ENCODE measurements at places on chromosomes 5 and 9.

DNA sequence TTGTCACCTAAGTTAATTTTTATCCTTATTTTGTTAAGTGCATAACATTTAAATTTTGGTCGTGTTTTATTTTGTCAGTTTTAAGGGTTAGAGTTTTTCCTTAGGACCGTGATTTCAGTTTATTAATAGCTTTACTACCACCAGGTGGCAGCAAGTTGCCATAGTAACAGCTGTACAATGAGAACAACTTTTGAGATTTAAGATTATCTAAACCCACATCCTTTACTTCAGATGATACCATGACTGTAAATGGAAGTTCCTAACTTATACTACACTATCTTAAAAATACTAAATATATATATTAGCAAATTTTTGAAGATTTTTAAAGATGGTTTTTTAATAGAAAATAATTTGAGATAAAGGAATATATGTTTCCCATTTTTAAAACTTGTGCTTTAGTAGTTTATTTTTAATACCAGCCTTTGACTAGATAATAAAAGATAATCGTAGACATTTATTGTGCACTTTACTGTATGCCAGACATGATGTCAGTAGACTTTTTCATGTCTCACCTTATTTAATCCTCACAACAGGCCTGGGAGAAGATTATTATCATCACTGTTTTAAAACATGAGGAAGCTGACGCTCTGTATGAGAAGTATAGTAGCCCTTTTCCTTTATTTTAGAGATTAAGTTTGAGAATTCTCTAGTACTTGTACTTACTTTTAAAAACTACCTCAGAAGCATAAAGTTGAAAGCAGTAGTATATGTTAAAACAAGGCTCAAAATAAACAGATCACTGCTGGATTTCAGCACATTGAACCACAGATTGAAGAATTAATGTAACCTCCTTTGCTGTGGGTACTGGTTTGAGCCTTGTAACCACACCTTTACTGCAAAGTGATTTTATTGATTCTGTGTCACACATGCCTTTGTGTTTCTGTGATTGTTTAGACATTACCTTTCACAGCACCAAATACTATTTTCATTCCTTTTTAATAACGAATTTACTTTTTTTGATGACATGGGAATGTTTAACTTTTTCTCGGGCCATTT, 27.5 kb downstream of the SREK1 start:
- peak; percentile 83 for DNase-seq

GRCh38 chr9:96660692-96661248, 5.7 kb upstream of the PRXL2C start:
- DNase-seq, result no peak

DNA sequence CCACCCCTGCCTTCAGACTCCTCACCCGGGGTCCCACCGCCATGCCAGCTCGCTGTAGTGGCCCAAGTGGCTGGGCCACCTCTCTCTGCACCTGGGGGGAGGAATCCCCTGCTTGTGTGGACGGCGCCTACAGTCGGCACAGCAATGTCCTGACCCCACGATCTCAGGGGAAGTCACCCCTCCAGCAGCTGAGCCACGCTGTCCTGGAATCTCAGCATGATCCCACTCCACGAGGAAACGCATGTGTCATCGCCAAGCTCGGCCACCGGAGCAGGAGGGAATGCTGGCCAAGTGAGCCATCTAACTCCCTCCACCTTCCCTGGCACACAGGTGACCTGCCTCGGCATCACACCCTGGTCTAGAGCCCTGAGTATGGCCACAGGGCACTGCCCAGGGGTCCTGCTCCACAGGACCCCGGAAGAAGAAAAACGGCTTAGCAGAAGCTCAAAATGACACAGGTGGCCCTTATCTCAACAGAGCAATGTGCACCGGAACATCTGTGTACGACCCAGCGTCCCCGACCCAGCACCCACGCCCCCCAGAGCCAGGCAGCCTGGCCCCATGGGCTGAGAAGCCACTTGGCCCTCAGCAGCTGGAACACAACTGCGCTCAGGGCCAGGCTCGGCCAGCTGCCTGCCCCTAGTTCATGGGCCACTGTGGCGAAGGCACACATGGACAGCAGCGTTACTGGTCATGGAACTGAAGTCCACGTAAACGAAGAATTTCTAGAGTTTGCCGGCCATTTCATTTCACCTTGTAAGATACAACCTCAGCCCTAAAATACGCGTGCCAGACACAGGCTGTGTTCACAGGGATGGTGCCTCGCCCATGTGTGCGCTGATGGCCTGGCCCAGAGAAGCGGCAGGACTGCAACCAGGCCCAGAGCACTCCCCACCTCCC, 23.4 kb upstream of the CAMSAP1 start:
- DNase-seq, result no peak

DNA sequence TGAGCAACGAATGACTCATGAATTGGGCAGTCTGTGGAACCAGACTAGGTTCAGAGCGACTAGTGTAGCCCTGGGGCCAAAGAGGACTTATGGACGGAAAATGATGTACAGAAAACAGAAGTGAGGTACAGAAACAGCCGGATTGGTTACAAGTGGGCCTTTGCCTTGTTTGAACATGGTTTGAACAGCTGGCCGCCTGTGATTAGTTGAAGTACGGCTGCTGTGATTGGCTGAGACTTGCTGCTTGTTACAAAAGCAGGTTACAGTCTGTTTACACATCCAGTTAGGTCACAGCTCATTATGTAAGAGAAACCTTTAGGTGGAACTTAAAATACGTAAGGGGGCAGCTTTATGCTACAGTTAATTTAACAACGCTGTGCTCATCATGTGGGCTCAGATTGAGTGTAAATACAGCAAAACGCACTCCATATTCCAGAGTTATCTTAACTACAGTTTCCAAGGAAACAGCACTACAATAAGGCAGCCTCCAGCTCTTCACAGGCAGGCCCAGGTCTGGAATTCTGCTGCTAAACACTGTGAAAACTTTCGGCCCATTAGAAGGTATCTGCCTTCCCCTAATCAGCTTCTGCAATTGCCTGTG, 6.5 kb downstream of the AMACR start:
- DNase-seq, result no peak

DNA sequence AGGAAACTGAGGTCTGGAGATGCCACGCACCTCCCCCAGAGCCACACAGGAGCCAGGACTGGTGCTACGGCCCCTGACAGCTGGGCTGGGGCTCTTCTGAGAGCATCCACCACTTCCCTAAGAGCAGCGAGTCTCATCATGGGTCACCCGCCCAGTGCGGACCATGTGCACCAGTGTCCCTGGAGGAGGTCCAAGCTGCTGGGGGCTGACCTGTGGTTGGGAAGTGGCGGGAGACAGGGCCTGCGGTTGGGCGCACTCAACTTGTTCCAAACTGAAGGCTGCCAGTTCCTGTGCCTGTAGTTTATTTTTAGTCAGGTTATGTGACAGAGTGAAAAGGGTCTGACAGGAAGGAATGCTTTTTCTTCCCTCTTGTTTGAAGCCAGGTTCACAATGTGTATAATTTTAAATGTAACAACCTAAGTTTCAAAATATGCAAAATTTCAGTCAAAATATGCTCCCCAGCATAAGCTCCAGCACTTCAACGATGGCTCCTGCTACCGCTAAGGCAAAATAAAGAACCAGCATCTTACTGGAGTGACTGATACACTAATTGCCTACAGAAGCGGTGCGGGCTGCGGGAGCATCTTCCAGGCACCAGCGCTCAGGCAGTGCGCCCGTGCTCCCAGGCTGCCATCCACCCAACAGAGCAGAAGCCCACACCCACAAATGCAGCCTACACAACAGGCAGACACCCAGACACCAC, 14.8 kb downstream of the BARHL1 start:
- DNase-seq, result no peak

GRCh38 chr5:110362261-110362660, 364.2 kb downstream of the TMEM232 start:
- DNase-seq, result no peak

DNA sequence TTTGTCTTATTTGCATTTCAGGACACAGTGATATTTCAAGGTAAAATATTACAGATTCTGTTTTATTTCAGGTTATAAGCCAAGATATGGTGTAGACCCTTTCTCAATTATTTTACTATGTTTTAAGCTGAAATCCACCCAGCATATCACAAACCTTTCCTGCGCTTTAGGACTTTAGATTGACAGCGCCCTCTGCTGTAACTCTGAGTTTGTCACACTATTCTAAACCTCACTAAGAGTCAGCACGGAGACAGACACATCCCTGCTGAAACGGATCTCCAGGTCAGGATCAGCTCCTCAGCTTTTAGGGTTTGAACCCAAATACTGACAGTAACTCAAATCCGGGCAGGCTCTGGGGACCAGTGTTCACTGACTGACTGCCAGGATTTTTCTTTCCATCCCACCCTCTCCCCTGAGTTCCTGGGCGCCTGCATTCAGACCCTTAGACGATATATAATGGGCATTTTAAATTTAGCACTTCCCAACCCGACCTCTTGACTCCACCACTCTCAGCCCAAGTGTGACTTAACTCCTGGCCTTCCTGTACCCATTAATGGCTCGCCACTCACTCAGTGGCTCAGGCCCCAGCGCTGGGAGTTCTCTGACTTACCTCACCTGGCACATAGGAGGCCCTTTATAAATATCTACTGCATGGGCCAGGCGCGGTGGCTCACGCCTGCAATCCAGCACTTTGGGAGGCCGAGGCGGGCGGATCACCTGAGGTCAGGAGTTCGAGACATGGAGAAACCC, 33.5 kb downstream of the TLX3 start:
- DNase-seq, result peak; percentile 12

DNA sequence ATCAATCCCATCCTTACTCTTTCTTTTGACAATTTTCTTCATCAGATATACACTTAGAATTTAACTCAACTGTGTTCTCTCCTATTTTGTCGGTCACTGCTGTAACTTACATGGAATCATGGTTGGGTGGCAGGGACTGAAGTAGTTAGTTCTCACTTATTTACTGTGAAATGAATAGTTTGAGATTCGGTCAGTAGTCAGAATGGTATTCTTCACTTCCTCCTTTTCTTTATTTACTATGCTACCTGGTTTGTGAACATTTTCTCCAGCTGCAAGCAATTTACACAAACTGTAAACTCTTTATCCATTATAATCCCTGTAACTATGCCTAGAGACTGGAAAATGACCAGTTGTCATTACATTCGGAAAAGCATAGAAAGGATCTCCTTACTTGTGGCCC, 41.5 kb upstream of the GDNF start:
- DNase-seq, result no peak

- no peak for DNase-seq
These were observed 22.8 kb downstream of the PTCH1 start for GRCh38 chr9:95494022-95494415.

DNA sequence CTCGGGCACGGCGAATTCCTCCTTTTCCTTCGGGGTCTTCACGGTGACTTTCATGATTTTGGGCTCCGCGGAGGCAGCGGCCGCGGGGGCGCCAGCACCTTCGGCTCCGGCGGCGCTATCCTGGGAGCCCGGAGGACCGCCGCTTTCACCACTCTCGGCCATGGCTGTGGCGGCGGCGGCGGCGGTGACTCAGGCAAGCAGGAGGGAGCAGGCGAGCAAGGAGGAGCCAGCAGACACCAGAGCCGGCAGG, 315 bp downstream of the UBQLN1 start:
- no peak for DNase-seq

DNA sequence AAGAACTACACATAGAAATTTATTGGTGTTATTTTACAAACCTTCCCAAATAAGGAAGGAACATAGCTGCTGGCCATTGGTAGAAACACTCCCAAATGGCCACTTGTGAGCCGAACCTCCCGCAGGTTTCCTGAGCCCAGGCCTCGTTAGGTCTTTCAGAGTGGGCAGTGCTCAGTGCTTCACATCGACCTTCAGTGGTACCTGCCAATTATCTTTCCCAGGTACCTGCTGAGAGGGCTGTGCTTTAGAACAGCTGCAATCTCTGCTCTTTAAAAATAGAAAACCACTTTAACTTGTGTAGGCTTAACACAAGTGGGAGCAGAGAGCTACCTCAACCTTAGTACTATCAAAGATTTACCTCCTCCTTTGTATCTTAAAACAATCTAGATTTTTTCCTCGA, 334.1 kb downstream of the RFX3 start:
- DNase-seq, result no peak

DNA sequence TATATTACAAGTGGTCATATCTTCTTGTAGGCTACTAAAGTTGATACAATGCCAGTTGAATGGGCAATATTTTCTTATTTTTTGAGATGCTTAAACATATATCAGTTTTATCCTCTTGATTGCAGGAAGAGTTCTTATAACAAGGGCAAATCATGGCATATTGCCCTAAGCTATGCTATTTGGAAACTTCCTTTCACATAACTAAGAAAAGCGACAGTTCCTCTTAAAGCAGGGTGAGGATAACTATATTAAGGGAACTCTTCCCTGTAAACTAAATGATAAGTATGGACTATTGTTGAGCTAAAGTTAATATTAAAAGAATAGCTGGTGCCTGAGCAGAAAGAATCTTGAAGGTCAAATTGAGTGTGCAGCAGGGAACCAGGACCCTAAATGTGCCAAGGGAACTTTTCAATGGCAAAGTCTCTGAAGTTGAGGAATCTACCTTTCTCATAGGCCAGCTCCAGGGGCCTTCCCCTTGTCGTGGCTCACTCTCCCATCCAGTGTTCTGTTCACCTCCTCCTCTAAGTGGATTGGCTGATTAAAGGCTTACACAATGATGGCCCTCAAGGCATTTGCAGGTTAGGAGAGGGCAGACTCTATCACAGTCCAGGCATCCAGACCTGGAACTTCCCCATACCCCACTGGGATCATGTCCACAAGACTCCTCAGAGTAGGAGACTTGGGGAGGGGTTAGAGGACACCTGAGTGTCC, 26.8 kb downstream of the FYB1 start:
- DNase-seq, result no peak

DNA sequence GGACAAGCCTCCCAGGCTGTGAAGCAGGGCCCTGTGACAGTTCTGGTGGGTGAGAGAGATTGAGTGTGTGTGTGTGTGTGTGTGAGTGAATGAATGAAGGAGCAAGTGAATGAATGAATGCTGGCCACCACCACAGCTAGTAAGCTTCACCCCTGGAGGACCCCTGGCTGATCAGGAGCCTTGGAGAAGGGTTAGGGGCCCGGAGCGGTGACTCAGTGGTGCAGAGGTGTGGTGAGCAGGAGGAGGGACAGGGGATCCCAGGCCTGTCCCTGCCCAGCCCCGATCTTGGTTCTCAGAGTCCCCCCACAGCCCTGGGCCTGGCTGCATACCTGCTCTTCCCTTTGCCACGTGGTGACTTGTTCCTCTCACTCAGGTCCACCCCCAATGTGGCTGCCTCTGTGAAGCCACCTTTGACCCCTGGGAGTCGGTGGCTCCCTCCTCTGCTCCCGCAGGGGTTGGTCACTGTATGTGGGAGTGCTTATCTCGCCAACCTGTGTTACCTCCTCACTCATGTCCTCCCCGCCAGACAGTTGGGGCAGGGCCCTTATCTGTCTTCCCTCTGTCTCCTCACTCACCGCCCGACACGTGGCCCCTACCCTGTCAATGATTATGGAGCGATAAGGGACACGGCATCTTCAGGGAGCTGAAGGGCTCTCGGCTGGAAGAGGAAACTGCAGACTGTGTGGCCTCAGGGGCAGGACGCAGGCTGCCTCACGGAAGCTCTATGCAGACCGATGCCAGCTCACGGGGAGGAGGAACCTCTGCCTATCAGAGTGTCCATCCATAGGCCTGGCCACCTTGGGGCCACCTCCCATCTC, 99.9 kb upstream of the PITX1 start:
- no peak for DNase-seq

GRCh38 chr5:131996210-131997025, 15.0 kb downstream of the ACSL6 start:
- no peak for DNase-seq

GRCh38 chr9:88786291-88787079, 204.8 kb upstream of the S1PR3 start:
- no peak for DNase-seq

- DNase-seq, result no peak
These were observed 5.0 kb upstream of the IFNA14 start for GRCh38 chr9:21244836-21245235.

Measured in naive thymus-derived CD4-positive, alpha-beta T cell (primary cell).